ENCODE measurements at places on chromosomes 13 and 19.

DNA sequence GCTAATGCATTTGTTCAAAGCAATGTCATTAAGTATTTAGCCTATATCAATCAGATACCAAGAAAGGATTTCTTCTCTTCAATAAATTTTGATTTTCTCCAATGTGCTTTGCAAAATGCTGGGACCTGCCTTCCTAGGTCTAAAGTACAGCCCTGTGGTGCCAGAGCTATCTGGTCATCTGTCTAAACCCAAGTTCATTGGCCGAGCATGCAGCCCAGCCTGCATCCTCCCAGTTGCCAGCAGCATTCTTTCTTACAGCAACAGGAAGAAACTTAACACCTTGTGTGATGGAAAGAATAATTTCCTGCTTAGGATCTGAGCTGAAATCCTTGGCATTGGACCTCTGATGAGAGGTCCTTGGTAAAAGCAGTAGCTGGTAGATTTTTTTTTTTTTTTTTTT lies 310.0 kb downstream of the RBM26 start:
- no peak for DNase-seq

DNA sequence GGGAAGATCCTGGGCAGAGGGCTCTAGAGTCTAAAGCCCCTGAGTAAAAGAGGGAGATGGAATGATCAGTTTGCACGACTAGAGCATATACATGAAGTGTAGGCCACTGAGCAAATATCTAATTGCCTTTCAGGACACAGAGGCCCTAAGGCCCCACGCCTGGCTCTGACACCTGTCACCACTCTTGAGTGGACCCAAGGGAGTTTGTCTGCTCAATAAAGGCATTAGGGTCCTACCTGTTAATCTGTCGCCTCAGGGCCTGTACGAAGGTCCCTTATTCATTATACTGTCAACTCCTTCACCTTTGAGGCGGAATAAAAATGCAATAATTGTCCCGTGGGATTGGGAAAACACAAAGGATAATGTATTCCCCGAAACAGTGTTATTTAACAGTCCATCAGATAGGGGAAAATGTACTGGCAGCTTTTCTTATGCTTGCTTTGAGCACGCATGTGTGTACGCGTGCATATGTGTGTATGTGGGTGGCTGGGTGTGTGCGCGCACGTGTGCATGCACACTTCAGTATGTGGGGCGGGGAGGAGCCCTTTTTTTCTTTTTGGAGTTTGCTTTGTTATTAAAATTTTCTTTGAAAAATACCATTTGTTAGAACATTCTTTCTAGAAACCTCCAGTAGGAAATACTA lies 161.8 kb upstream of the SERP2 start:
- DNase-seq: no peak

DNA sequence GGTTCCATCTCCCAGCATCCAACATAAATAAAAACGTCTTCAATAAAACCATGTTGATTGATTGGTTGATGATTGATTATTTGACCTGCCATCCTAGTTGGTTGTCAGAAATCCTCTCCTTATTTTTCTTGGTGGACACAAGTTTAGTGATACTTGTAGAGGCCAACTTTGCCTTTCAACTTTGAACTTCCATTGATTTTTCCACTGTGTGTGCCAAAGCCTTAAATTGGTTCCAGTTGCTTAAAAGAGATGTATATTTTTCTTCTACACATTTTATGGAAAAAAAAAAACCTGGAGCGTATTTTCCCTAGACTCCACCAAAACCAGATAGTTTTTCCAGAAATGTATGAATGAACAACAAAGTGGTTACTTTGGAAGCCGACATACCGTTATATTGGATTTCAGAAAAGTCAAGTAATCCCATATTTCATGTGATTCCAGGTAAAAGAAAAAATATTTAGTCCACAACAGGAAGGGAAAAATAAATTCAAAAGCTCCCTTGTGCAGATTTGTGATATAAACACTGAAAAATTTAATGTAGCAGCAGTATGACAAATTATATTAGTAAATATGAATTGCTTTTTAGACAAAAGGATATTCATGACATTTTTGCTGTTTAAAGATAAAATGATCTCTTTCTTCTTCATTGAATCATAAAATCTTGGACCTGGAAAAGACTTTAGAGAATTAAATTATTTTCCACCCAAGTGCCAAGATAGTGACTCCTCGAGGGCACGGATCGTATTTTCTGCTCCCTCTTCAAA lies 85.2 kb downstream of the MBNL2 start:
- no peak for DNase-seq

DNA sequence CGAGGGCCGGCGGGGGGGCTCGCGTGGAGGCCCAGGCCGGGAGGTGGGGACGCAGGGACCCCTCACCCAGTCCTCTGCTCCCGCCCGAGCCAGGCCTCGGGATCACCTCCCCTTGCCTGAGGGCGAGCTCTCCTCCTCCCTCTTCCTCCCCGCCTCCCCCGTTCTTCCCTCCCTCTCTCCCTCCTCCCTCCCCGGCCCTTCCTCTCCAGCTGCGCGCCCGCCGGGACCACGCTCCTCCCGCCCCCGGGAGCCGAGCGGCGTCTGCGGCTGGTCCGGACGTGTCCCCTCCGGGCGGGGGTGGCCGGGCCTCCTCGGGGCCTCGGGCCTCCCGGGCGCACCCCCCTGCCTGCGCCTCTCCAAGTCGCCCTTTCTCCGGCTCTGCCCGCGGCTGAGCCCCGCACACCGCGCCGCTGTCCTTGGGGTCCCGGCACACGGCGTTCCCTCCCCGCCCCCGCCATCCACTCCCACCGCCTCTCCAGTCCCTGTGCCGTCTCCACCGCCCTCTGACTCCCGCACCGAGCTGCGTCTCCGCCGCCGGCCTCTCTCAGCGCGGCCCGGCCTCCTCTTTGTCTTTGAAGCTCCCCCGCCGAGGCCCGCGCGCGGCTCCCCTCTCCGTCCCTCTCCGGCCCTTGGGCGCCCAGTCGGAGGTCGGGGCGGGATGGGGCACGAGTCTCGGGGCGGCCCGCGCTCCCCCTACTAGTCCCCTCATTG lies 5.7 kb downstream of the SOX1 start:
- DNase-seq: no peak

DNA sequence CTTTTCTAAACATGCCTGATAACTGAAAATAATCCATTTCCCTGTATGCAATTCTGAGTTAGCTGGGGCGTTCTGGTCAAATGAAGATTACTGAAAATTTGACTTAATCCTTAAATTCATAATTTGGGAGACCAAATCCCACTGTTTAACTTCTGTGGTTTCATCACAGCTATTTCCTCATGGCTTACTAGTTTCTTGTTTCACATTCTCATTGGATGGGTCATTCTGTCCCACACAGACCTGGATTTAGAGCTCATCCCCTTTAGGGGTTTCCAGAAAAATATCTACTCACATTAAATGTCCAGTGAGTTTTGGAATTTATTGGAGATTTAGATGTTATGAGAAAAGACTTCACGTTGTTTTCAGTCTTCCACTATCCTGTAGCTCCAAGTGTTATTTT lies 709.3 kb upstream of the KLHL1 start:
- no peak for DNase-seq

- no peak for DNase-seq
Observed at GRCh38 chr13:109331898-109332297, 454.5 kb downstream of the IRS2 start.

DNA sequence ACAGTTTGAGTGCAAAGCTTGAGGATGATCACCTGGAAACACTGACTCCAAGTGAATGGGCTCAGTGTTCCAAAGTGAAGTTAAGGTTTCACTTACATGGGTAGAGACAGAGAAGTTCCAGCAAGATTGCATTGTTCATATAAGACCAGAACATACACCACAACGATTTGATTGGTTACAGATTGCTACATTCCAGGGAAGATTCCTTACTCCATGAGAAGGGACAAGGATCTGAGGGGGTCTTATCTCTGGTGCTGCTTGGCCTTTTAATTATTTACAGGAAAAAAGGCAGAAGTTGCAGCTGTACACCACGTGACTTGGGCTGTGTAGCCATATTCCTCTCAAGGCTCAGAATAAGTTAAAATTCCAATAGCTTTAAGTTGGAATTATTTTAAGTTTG lies 12.3 kb downstream of the WDFY2 start:
- no peak for DNase-seq

DNA sequence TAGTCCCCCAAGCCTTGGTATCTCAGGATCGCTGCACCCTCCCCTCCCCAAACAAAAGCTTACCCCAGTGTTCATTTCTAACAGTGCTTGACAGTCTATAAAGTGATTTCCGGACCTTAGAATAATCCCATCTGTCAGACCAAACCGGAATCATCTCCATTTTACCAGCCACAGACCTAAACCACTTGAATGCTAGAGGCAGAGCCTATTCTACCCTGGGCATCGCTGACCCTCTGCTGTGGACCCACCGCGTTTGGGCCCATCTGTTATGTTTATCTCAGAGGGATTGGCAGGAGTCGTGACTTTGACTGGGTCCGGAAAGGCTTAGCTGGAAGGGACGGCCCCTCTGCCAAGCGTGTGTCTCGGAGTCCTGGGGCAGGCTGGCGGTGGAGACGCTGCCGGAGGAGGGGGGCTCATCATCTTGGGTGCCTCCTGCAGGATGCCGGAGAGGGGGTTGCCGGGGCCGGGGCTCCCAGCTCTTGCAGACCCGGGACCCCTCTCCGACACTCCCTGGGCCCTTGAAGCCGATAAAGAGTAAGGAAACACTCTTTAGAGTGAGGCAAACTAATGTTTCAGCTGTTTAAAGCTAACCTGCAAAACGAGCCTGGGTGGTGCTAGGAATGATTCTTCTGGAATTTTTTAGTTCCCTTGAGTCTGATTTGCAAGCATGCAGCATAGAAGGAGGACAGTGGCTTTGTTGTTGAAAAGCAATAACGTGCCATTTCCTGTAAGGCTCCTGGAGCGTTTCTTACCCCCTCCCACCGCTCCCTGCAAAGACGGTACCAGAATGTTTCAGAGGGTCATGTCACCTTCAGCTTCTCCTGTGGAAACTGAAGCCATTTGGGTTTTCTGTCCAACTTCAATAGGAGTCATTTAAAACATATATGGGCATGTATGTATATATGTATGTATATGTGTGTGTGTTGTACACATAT lies 1.3 kb downstream of the SLC25A42 start:
- no peak for DNase-seq

GRCh38 chr13:25232937-25233515 lies 54.3 kb downstream of the MTMR6 start:
- DNase-seq: no peak

DNA sequence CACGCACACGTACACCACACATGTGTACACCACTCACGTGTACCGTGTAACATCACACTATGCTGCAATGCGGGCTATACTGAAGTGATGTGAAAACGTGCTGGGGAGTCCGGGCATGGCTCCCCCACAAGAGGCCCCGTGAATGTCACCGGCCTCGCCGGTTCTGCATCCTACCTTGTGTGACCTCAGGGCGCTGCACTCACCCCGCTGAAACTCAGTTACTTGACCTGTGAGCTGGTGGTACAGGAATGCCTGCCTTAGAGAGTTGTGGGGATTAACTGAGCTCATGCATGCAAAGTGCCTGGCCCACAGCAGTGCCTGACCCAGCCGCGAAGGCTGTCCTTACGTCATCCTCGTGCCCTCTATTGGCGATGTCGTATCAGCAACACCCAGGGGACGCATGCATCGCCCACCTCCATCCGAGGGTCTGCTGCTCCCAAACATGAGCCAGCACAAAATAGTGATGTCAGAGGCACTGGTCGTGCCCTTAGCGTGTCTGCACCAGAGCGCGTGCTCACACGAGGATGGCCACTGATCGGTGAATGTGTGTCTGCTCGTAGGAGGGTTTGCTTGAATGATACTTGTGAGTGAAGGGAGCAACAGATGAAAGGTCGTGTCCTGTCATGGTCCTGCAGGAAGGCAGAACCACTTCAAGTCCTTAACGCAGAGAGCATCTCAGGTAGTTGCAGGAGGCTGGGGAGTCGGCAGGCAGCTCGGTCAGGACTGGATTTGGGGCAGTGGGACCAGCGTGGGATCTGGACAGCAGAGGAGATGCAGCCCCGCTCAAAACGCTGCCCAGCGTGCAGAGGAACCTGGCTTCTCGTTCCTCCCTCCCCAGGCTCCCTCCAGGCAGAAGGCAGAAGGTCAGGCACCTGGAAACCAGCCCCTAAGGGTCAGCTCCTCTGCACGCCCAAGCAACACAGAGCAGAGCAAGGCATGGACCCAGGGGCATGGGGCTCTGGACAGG lies 126.2 kb upstream of the SPACA7 start:
- DNase-seq: no peak

GRCh38 chr19:19257137-19257536 lies 16.0 kb downstream of the TM6SF2 start:
- DNase-seq: no peak

GRCh38 chr19:14066134-14066533 lies 4.3 kb upstream of the PALM3 start:
- DNase-seq: no peak

- DNase-seq: peak; percentile 62
Observed at GRCh38 chr19:53538378-53539109, 599 bp downstream of the ZNF331 start.

DNA sequence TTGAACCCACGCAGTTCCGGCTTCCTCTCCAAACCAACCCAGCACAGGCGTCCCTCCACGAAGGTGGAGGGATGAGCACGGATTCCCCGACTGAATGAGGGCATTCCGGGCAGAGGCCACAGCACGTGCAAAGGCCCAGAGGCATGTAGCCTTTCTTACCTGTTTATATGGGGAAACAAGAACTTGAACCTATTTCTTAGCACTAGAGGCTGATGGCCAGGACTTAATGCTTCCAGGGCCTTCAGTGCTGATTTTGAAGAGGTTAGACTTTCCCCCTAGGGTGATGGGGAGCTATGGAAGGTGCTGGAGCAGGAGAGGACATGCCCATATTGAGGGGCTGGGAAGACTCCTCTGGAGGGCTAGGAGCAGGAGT lies 2.0 kb downstream of the MAST3 start:
- DNase-seq: no peak

- DNase-seq: peak; percentile 75
Observed at GRCh38 chr19:16301999-16302694, 22.5 kb upstream of the KLF2 start.

DNA sequence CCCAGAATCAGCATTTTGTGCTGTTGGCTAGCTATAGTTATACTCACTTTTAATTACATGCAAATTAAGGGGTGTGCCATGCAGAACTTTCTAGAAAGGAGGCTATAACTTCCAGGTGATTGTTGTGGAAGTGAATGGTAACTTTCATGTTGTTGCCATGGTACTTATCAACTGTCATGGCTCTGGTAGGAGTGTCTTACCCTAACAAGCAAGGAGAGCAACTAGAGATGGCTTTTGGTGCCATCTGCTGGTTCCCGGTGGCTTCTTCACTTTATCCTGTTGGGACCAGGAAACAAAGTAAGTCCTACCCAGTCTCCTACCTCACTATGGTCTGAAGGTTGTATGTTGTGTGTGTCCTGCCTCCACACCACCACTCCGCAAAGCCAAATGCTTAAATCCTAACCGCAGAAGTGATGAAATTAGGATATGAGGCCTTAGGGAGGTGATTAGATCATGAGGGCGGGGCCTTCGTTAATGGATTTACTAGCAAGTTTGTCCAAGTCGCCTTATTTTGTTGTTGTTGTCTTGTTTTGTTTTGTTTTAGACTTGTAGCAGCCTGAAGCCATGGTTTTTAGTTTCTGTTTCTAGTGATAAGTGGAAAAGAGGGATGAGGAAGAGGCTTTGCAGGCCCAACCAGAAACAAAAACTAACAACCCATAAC lies 22.6 kb downstream of the FBXL12 start:
- peak; percentile 96 for DNase-seq

DNA sequence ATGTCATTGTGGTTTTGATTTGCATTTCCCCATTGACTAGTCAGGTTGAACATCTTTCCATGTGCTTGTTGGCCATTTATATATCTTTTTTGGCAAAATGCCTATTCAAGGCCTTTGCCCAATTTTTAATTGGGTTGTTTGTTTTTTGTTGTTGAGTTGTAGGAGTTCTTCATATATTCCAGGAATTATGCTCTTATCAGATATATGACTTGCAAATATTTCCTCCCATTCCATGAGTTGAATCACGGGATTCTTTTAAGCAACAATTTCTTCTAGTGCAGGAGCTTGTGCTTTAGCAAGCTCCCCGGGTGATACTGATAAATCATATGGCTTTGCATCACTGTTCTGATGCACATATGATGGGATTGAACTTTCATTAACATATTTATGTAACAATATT lies 47.0 kb upstream of the FLT1 start:
- no peak for DNase-seq
